Bone marrow (tissue), 2 donors: ENCODE measurements at places on chromosomes 2 and 18.

DNA sequence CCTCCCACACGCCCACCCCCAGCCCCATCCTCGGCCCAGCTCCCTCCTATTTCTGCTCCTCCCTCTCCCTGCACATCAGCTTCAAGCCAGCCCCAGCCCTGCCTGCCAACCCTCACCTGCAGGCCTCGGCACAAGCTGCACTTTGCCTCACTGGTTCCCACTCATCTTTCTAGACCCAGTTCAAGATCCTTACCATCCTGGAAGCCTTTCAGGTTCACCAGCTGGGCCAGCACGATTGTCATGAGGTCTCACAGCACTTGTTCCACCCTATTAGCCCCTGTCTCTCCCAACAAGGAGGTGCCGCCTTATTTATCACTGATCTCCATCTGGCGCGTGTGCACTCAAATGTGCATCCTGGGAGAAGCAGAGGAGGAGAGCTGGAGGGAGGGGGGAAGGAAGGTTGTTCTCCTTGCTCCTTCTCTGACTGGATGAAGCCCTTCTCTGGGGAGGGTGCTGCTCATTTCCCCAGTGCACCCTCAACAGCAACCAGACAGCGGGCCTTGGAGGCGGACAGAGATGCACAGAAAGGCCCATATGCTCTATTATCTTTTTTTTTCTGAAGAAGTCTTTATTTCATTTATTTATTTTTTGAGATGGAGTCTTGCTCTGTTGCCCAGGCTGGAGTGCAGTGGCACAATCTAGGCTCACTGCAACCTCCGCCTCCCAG is 15.5 kb upstream of the BIN1 start:
- DNase-seq = no peak

- no peak for DNase-seq
These were observed 203.2 kb downstream of the NBAS start for GRCh38 chr2:15357922-15358321.

DNA sequence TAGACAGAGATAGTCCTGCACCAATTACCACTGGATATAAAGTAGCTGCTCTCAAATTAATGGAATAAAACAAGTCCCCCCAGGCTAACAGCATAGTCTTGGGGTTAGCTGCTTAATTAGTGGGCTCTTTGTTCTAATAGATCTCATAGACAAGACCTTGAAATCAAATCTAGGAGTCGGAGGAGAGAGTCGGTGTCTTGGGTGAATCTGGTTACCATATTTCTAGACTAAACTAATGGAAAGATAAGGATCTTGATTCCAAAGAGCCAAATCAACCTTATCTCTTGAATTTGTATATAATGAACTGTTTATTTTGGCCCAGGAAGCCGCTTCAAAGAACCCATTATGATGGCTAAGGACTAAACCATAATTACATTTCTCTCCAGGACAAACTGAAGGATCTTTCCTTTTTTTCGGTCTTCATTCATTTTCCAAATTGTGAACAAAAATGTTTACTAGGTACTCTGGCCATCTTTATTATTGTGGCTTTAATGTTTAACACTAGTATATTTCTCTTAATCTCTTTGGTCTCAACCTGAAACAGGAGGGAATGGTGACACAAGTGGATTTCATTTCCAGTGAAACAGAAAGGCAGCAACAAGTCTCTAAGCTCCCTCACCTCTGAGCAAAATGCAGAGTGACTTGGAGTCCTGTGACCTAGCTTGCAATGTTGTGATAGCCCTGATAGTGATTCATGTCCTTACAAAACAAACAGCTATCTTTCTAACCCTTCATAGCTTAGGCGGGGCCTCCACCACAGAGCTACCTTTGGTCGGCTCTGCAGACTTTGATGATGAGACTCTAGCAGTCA is 137.9 kb upstream of the PARD3B start:
- no peak for DNase-seq

GRCh38 chr2:85851253-85852151 is 37.3 kb downstream of the ST3GAL5 start:
- no peak for DNase-seq

GRCh38 chr2:5392658-5393057 is 299.5 kb upstream of the SOX11 start:
- DNase-seq = no peak

DNA sequence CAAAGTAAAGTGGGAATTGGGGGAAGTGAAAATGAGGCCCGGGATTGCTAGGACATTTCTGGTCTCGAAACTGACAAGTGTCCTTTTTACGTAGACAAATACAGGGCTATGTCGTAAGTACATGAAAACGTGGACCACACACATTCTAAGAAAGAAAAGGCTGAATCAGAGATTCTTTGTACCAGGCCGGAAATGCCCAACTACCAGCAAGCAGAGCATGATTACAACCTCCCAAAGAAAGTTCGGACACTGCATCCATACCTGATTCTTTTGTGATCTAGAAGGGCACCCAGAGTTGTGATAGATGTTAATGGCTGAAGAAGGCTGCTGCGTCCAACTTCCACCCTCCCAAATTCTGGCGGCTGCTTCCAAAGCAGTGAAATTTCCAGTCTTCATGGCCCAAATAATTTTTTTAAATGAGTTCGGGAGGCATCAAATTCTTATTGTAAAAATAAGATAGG is 1.7 kb downstream of the RBMS1 start:
- no peak for DNase-seq

GRCh38 chr2:163752267-163752666 is 16.5 kb upstream of the FIGN start:
- no peak for DNase-seq

DNA sequence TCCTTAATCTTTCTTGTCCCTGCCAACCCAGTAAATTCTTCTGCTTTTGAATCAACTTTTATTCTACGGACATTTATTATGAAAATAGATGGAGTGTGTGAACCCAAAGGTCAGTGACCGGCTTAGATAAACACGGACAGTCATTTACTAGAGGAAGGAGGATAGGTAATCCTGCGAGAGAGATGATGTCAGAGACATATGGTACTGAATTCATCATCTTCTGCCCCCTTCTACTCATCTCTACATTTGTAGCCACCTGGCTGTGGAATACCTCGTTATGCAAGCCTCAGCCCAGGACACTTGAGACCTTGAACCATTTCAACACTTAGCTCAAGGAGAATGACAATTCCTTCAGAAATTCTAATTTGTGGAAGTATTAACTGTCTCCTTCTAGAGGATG is 443.6 kb downstream of the TDRD15 start:
- no peak for DNase-seq

GRCh38 chr2:138919120-138919747 is 139.0 kb upstream of the NXPH2 start:
- DNase-seq = no peak

DNA sequence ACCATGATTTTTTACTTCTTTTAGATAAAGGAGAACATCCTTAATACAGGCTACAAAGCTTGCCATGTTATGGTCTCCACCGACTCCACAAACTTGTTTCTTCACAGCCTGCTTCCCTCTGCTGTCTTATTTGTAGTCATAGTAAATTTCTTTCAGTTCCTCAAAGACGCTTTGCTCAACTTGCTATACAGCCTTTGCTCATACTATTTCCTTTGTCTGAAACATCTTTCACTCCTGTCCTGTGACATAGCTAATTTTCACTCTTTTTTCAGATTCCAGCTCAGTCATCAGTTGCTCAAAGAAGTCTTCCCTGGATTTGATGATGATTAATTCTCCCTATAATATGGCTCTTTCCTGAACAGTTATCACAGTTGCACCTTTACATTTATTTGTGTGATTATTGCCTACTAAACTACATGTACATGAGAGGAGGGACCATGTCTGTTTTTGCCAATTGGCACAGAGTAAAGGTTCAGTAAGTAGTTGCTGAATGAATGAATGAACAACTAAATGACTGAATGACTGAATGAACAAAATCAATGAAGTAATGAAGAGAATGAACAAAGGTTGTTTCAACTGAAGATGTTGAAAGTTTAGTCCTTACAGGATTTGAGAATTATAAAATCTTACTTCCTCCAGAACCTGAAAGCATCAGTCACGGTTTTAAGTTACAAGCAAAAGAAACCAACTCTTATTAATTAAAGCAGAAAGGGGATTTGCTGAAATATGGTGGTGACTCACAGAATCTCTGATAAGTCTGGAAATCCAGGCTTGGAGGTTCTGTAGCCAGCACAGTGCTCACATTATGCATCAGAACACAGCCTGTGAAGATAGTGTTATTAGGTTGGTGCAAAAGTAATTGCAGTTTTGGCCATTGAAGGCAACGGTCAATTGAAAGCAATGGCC is 186.4 kb upstream of the FAM98A start:
- no peak for DNase-seq

GRCh38 chr2:28128281-28128950 is 237.9 kb downstream of the BABAM2 start:
- DNase-seq = no peak

GRCh38 chr2:239870276-239870675 is 154.9 kb downstream of the NDUFA10 start:
- DNase-seq = no peak

- DNase-seq = no peak
These were observed 110.6 kb upstream of the ACVR1 start for GRCh38 chr2:157986761-157987160.

- no peak for DNase-seq
These were observed 201.3 kb downstream of the TGIF1 start for GRCh38 chr18:3651266-3651665.

- no peak for DNase-seq
These were observed 95.4 kb downstream of the CTAGE1 start for GRCh38 chr18:22322243-22322691.

- DNase-seq = no peak
These were observed 88.6 kb upstream of the EML6 start for GRCh38 chr2:54634564-54635511.

GRCh38 chr18:63162271-63163014 is 157.1 kb downstream of the BCL2 start:
- no peak for DNase-seq

GRCh38 chr18:68800075-68800474 is 2.2 kb downstream of the CCDC102B start:
- no peak for DNase-seq

DNA sequence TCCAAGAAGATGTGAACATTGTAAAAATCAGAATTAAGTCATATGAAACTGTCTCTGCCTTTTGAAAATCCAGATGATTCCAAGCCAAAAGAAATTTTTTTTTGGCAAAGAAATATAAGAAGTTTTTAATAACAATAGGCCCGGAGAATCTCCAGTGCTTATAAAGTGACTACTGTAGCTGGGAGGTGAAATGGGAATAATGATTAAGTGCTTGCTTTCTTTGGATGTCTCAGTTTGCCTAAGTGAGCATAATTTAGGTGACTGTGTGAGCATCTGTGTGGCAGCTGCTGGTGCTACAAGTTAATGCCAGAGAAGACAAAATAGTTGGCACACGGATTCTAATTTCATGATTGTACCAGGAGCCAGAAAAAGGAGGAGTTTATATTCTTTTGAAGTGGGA is 185.0 kb downstream of the LTBP1 start:
- DNase-seq = no peak

DNA sequence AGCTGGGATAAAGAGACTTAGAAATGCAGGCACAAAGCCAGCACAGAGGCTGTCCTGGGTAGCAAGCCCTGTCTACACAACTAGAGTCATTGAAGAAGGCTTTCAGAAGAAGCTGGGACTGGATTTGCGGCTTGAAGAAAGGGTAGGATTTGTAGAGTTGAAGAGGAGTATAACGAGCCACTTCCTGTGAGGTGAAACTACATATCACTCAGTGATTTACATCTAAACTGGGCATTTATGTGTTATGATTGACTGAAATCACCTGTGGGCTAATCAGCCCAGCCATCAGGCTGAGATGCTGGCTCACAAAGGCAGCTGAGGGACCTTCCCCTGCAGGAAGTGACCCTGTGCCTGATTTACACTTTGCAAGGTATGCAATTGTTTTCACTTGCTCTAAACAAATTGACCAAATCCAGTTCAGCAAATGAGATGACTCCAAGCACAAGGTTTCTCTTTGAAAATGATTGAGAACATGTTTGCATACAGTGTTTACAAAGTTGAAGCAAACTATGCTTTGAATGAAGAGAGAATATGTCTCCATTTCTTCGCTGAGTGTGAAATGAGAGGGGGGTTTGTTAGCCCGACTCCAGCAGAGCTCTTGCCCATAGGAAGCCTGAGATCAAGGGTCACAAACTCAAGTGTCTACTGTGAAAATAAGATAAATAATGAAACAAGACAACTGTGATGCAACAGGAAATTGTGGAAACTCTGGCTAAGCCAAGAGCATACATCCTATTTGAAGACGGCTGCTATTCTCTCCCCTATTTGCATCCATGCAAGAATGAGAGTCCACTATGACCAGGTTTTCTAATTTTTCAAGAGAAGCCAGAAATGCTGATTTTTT is 69.3 kb upstream of the HK2 start:
- peak; percentile 3 for DNase-seq

DNA sequence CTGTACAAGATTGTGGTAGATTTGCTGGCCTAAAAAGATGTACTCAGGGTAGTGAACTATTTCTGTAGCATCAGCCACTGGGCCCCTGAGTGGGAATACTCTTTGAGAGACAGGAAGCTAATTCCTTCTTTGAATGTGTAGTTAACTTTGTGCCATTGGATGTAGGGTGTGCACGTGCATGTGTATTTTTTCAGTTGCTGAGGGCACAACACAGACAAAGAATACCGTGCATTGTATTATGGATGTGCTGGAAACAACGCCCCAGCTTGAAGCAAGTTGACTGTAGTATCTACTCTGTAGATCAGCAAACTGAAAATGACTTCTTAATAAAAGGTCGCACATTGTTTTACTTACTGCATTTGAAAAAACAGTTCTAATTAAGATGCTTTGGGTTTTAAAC is 14.1 kb downstream of the CRIM1 start:
- no peak for DNase-seq

DNA sequence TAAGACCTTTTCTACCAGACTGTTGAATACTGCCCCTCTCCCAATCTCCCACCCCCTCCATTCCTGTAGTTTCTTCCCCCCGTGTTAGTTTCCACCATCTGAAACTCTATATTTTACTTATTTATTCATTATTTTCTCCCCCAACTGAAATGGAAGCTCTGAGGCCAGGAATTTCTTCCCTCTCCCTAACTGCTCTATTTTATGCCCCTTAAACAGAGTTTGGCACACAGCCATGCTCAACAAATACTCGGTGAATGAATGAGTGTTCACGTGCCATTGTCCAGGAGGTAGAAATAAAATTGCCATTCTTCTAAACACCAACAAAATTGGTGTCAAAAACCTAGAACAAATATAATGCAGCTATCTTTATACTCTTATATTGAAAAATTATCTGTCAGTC is 5.6 kb downstream of the ITGB1BP1 start:
- DNase-seq = no peak

DNA sequence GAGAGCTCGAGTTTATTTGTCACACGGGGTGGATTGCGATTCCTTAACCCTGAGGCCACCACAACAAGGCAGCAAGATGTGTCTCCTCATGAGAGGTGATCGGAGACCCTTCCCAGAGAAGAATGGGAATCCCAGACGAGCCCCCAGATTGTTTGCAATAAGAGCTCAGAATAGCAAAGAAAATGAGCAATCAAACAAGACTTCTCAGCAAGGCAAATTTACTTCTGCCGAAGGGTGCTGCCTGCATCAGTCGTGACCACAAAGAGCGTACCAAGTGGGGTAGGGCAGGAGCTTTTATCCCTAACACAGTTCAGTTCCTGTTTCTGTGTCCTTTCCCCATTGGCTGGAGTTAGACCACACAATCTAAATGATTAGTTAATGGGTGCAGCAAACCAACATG is 237.5 kb upstream of the SYT4 start:
- DNase-seq = no peak
